ENCODE measurements at places on chromosomes 12 and 14.

DNA sequence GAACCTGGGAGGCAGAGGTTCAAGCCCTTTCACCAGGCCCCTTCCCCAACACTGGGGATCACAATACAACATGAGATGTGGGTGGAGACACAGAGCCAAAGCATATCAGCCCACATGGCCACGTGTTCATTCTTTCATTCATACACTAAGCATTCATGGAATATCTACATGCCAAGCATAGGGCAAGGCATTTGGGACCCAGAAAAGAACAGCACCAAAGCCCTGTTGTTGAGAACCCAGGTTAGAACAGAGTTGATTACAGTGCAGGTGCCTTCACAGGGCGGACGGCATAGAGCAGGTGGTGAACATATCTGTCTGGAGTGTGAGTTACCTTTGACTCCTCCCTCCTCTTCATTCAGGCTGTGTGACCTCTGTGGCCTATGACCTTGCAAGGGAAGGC lies 159.4 kb upstream of the GSC start:
- no peak for DNase-seq

DNA sequence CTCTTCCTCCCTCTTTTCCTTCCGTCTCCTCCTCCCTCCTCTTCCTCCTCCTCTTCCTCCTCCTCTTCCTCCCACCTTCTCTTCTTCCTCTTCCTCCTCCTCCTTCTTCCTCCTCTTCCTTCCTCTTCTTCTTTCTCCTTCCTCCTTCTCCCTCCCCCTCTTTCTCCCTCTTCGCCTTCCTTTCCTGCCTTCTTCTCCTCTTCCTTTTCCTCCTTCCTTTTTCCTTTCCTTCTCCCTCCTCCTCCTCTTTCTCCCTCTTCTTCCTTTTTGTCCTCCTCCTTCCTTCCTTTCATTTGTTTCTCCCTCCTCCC lies 36.0 kb downstream of the MEG3 start:
- DNase-seq, result no peak

- DNase-seq, result no peak
Observed at GRCh38 chr12:40745386-40745785, 53.1 kb downstream of the CNTN1 start.

DNA sequence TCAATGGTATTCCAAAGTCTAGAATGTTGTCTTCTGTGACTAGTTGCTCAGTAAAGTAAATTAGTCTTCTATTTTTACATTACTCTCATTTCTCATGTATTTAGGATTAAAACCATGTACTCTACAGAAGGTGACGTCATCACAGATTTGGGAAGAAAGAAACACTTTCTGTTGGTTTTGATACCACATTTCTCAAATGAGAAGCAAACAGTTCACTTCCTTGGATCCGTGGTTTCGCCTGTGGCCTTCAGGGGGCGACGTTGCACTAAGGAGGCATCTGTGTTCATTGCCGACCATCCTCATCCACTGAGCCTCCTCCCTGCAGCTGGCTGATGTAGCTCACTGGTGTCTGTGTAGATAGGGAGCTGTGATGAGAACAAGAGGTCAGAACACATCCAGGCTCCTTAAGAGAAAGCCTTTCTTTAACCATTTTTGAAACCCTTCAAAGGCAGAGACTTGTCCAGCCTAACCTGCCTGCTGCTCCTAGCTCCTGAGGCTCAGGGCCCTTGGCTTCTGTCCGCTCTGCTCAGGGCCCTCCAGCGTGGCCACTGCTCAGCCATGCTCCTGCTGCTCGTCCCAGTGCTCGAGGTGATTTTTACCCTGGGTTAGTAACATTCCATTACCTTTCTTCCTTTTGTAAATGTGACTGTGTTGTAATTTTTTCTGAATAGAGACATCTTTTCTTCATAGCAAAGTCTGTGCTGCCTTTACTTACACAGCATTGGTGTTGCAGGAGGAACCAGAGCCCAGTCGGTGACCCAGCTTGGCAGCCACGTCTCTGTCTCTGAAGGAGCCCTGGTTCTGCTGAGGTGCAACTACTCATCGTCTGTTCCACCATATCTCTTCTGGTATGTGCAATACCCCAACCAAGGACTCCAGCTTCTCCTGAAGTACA lies 220.6 kb upstream of the OR4E1 start:
- DNase-seq, result peak; percentile 69

GRCh38 chr12:27573972-27574371 lies 50.0 kb downstream of the PPFIBP1 start:
- DNase-seq, result no peak

GRCh38 chr14:53655080-53655785 lies 301.4 kb downstream of the BMP4 start:
- no peak for DNase-seq

GRCh38 chr12:128856035-128856790 lies 2.9 kb downstream of the GLT1D1 start:
- DNase-seq, result no peak

- DNase-seq, result no peak
Observed at GRCh38 chr12:123532019-123532418, 1.5 kb downstream of the RILPL1 start.

GRCh38 chr12:52771088-52771487 lies 6.1 kb downstream of the KRT76 start:
- no peak for DNase-seq

DNA sequence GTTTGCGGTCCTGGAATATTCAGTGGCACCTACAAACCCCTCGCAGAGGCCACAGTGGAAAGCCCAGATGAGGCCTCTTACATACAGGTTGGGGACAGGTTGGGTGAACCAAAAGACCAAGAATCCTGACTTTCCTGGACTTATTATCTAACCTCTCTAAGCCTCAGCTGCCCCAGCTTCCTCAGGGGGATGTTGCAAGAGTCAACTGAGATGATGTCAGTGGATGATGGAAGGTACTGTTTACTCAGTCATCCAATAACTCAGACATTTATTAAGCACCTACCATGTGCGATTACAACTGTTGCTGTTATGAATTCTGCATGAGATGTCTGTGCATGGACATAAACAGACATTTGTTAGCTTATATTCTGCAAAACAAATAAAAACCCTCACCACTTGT lies 72.8 kb downstream of the RFX4 start:
- DNase-seq, result no peak

DNA sequence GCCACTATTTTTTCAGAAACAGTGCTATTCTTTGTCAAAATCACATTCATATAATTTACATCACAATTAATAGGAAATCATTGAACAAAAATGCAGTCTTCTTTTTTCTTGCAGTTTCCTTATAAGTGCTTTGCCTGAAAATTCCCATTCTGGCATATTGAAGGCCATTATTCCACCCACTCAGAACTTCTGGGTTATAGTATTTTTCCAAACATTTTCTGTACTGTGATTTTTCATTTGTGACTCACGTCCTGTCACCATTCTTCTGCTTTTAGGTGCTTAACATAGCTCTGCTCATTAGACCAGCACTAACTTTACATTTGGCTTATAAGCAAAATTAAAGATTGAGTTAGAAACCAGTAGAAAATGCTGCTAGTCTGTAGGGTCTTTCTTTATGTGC lies 241.0 kb upstream of the NPAS3 start:
- no peak for DNase-seq

GRCh38 chr12:2796187-2796666 lies 1.5 kb downstream of the FKBP4 start:
- no peak for DNase-seq

DNA sequence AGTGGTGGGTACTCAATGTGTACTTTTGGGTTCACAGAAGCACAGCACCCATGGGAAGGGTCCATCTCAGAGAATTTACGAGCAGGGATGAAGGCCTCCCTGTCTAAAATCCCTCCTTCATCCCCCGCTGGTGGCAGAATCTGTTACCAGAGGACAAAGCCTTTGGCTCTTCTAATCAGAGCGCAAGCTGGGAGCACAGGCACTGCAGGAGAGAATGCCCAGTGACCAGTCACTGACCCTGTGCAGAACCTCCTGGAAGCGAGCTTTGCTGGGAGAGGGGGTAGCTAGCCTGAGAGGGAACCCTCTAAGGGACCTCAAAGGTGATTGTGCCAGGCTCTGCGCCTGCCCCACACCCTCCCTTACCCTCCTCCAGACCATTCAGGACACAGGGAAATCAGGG lies 1.5 kb upstream of the GPR162 start:
- no peak for DNase-seq

- no peak for DNase-seq
Observed at GRCh38 chr12:106915635-106916026, 40.1 kb upstream of the TMEM263 start.

DNA sequence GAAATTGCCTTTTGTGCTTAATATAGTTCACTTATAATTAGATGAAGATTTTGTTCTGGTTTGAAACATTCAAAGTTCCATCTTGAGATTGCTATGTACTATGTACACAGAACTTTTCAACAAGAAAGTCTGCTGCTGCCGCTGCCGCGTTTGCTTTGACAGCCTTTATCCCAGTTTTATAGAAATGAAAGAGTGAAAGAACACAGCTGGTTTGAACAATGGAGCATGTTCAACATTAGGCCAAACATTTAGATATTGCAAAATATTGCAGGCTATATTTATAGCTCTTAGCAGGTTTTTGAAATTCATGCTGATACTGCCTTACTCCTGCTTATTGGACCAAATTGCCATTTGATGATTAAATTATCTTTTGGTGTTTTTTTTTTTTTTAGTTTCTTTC lies 299.8 kb upstream of the PRKD1 start:
- no peak for DNase-seq

GRCh38 chr12:67981287-67982162 lies 7.7 kb upstream of the IFNG-AS1 start:
- no peak for DNase-seq

DNA sequence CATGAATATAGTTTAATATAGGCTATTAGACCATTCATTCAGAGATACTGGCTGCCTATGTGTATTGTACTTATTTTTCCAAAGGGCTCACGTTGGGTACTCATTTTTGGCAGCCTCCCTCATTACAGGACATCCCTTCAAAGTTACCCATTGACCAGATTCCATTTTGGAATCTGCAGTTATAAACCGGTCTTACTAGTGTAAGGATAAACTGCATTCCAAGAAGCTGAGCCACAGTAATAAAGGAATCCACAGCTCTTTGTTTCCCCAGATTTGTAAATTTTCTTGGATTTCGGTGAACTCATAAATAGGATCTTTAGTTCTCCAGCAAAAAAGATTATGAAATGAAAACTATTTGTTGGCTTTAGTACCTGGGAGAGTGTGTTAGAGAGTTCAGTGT lies 18.9 kb upstream of the CFL2 start:
- no peak for DNase-seq

DNA sequence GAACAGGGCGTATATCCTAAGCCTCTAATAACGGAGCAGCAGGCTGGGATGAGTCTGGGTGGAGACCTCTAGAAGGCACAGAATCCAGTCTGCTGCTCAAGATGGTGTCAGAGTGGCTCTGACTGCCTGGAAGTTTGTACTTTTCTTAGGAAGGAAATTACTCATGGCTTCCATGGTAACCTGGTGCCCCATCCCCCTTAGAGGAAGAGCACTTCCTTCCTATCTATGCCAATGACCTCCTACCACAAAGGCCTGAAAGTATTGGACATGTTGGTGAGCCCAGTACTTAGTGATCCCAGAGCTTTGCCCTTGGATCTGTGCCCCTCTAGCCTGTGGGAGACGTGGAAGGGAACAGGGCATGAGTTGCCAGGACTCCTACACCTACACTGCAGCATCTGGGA lies 1.5 kb downstream of the BATF start:
- no peak for DNase-seq

- no peak for DNase-seq
Observed at GRCh38 chr12:112219195-112219594, 93.8 kb downstream of the TRAFD1 start.

DNA sequence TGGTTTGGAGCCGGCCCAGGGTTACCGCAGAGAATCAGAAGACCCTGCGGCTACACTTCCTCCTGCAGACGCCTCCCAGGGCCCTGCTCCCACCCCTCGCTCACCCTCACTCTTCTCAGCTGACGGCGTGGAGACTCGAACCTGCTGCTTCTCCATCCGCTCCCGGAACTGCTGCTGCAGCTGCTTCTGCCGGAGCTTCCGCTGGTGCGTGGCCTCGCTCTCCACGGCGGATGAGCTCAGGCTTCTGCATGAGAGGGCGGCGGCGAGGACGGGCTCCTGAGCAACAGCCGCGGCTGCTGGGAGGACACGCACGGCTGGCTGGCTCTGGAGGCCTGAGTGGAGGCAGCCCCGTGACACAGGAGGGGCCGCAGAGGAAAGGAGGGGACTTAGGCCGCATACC lies 33.3 kb downstream of the RAD52 start:
- DNase-seq, result peak; percentile 34

GRCh38 chr12:128966203-128966810 lies 113.0 kb downstream of the GLT1D1 start:
- no peak for DNase-seq

GRCh38 chr12:28033538-28033915 lies 61.0 kb upstream of the PTHLH start:
- no peak for DNase-seq

DNA sequence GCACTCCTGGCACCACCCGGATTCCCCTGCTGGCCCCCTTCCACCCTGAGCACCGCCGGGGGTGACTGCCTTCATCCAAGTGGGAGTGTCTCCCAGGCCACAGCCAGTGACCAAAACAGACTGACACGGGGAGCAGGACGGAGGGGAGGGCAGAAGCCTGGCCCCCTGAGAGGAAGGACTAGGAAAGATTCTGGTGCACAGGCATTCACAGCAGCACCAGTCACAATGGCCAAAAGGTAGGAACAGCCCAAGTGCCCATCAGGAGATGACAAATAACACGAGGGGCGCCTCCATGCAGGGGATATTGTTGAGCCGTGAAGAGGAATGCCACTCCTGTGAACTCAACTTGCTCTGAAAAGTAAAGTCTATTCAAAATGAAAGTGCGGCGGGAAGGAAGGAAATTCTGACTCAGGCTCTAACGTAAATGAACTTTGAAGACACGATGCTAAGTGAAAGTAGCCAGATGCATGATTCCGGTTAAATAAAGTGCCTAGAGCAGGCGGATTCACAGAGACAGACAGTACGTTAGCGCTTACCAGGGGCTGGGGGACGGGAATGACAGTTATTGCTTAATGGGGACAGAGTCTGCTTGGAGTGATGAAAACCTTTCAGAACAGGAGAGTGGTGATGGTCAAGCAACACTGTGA lies 146.1 kb upstream of the NCOR2 start:
- DNase-seq, result peak; percentile 73

DNA sequence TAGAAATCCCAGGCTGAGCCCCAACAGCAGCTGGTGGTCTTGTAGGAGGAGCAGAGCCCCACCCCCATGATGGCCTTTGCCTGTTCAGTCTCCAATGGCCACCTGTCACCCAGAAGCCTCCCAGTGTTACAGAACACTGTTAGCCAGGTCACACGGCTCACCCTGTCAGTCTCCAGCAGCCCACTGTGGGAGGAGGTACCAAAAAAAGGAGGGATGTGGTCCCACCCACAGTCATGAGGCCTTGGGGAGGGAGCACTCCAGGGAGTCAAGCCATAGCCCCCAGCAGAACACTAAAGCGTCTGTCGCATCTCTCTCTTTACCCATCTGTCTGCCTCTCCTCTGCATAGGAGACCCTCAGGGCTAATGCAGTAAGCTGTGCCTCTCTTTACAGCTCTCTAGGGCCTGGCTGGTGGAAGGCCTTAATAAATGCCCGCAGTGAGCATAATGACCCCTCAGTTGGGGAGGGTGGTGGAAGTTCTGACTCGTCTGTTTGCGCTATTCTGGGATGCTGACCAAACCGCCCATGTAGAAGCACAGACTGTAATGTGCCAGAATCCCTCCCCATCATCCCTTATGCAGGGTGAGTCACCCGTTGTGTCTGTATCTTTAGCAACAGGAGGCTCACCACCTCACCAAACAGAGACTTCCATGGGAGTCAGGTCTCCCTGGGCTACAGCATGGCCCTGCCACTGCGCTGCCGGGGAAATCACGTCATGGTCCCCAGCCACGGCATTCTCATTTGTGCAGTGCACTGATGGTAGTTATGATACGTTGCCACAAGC lies 14.6 kb downstream of the C14orf132 start:
- no peak for DNase-seq

GRCh38 chr12:75587340-75588106 lies 76.1 kb upstream of the KRR1 start:
- no peak for DNase-seq

- no peak for DNase-seq
Observed at GRCh38 chr14:95250140-95250769, 69.5 kb downstream of the CLMN start.

Measured in activated CD4-positive, alpha-beta T cell treated with anti-CD3 and anti-CD28 coated beads, Interleukin-2, amount 10 ng/mL, durations not matched to agents 7 days and 5 days (primary cell).